Posterior vena cava (tissue), 2 donors: ENCODE measurements at places on chromosomes 4 and X. TPM values are rescaled to one million over a fixed set of nuclear protein-coding genes. Genes with fewer than 3 reads are reported as not detected.
A peak's percentile ranks its signal among the peaks of the same experiment; 100 is the strongest.

The SASH3 gene
- total RNA-seq: 18.5 TPM

The FRYL gene
- total RNA-seq: 59.6 TPM

The TMEM47 gene
- 305 TPM for total RNA-seq

DNA sequence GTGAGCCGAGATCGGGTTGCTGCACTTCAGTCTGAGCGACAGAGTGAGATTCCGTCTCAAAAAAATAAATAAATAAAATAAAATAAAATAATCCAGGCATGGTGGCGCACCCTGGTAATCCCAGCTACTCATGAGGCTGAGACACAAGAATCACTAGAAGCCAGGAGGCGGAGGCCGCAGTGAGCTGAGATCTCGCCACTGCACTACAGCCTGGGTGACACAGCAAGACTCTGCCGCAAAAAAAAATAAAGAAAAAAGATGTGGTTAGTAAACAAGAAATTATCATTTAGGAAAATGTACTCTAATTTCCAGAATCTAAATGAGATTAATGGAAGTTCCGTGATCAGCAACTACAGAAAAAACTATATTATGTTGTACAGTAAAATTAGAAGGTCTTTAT is 14.5 kb upstream of the LRBA start:
- DNase-seq: no peak

- no peak for DNase-seq
Measured at GRCh38 chr4:88014386-88014905, 7.0 kb downstream of the PKD2 start.

DNA sequence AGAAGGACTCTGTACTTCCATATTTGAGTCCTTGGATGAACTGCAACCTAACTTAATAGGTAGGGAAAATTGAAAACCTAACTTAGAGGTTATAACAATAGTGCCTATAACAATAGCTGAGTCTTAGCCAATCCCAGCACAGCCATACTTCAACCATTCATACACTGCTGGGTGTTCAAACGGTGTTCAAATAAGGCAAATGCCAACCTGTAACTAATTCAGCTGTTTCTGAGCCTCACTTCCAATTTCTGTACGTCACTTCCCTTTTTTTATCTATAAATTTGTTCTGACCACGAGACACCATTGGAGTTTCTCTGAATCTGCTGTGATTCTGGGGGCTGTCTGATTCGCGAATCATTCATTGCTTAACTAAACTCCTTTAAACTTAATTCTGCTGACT is 9.6 kb upstream of the GRSF1 start:
- DNase-seq: no peak

DNA sequence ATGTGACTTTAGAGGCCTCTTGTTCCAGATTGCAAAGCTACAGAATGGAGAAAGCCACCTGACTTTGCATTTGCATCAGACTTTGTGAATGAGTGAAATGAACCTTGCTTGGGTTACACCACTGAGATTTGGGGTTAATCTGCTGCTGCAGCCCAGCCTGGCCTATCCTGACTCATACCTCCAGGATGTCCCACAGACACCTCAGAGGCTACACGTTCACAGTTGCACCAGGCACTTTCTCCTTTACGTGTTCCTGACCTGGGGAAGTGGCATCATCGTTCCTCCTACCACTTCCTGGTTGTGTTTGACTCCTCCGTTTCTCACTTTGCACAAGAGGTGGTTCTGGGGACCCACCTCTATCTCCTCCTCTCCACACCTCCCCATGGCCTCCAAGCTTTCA is 9.2 kb upstream of the SORCS2 start:
- no peak for DNase-seq

- peak; percentile 87 for DNase-seq
Measured at GRCh38 chr4:48017108-48017571, 568 bp downstream of the NIPAL1 start.

DNA sequence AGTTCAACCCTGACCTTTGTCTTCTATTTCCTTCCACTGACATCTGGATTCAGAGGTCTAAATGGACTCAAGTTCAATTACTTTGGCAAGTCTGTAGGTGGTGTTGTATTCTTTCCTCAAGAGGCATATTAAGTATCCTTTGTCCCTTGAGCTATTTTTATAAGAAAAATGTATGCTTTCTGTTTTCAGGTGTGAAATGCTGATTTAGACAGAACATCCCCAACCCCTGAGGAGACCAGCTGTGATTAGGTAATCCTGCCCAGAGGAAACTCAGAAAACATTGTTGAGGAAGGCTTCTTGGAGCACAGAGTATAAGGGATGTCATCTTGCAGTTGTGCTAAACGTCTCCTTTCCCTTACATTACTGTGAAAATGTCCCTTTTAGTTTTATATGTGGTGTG is 46.6 kb upstream of the EGFL6 start:
- DNase-seq: no peak

GRCh38 chr4:64584981-64585557 is 175.8 kb upstream of the TECRL start:
- DNase-seq: no peak

DNA sequence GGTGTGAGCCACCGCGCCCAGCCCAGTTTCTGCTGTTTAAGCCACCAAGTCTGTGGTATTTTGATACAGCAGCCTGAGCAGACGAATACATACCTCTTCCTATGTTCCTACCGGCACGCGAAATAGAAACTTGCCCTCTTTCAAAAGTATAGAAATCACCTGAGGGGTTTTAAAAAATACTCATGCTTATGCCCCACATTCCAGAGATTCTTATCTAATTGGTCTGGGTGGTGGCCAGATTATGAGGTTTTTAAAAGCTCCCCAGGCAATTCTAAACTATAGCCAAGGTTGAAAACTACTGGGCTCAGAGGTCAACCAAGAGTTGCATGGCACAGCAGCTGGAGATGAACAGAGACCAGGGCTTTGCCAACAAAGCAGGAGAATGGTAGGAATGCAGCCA is 24.9 kb upstream of the HUWE1 start:
- no peak for DNase-seq

- no peak for DNase-seq
Measured at GRCh38 chrX:39613482-39613995, 484.2 kb downstream of the BCOR start.

DNA sequence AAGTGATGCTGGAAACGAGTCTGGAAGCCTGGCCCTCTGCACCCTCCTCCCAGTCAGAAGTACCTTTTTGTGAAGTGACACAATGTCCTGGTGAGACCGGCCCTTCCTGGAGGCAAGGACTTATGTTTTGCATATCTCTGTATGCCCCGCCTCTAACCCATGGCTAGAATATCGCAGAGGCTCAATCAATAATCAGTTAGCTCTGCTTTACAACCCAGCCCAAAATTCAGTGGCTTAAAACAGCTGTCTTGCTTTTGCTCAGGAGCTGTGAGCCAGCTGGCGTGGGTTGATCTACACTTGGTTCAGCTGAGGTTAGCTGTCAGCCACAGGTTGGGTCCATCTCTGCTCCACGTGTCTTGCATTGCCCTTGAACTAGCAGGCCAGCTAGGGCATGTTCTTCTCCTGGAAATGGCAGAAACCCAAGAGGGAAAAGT is 98.8 kb upstream of the METTL14 start:
- DNase-seq: no peak

DNA sequence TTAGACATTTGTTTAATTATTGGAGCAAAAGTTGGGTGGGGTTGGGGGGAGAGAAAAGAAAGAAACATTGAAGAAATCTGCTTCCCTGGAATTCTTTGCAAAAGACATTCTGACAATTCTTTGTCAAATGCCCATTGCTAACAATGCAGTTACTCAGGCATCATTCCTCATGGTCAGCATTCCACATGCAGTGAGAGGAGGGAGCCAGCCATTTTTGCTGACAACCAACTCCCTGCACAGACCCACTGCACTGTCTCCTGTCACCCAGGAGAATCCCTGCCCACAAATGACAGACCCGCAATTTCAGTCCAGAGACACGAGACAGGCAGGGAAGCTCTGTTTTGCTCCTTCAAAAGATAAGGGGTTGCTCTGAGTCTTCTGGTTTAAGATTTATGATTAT is 985.1 kb upstream of the SLIT2 start:
- no peak for DNase-seq

DNA sequence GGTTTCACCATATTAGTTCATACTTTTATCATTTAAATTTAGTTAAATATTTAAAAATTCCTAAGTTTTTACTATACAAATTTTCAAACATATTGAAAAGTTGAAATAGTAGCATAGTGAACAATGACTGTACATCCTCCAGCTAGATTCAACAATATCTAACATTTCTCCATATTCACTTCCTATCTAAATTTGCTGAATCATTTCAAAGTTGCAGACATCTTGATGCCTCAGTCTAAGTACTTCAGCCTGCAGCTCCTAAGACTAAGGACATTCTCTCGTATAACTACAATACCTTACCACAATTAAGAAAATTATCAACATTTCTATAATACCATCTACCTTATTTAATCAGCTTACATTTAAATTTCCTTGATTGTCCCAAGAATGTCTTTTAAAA is 132.7 kb downstream of the TMEM164 start:
- no peak for DNase-seq

DNA sequence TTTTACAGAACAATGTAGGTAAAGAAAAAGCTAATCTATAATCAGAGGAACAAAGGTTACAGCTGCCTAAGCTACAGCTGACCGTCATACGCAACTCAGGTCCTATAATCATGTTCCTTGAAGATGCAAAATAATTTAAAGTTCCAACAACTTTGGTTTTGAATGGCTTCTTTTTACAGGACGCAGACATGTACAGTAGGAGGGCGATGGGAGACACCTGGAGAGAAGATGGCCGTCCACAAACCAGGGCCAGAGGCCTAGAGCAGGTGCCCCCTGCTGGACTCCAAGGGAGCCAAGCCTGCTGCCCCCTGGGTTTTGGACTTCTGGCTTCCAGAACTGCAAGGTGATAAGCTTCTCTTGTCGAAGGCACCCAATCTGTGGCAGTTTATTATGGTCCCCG is 10.6 kb downstream of the HGFAC start:
- DNase-seq: no peak
